ENCODE measurements at places on chromosomes 3 and 15. TPM values are rescaled to one million over a fixed set of nuclear protein-coding genes. Genes with fewer than 3 reads are reported as not detected.
A peak's percentile ranks its signal among the peaks of the same experiment; 100 is the strongest.

UROC1 gene
- total RNA-seq: not detected

KBTBD13 gene
- not detected for total RNA-seq

GTPBP8 gene
- total RNA-seq: 56.4 TPM

DNA sequence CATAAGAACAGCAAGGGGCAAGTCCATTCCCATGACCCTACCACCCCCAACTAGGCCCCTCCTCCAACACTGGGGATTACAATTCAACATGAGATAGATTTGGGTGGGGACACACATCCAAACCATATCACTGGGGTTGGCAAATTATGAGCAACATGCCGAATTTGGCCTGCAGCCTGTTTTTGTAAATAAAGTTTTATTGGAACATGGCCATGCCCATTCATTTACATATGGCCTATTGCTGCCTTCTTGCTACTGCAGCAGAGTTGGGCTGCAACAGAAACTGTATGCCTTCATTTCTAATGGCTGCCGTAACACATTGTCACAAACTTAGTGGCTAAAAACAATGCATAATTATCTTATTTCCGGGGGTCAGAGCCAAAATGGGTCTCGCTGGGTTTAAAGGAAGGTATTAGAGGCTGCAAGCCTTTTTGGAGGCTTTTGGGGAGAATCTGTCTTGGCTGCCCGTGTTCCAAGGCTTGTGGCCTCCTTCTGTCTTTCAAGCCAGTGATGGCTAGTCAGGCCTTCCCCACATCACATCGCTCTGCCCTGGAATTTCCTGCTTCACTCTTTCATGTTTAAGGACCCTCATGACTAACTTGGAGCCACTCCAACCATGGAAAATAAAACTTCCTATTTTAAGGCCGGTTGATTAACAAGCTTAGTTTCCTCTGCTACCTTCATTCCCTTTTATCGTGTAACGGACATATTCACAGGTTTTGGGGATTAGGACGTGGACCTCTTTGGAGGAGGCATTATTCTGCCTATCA lies 428.5 kb upstream of the PROK2 start:
- DNase-seq: no peak

GRCh38 chr3:54188176-54188791 lies 65.9 kb downstream of the CACNA2D3 start:
- peak; percentile 79 for DNase-seq
